ENCODE measurements at places on chromosomes 12 and 14.
A peak's percentile ranks its signal among the peaks of the same experiment; 100 is the strongest.

DNA sequence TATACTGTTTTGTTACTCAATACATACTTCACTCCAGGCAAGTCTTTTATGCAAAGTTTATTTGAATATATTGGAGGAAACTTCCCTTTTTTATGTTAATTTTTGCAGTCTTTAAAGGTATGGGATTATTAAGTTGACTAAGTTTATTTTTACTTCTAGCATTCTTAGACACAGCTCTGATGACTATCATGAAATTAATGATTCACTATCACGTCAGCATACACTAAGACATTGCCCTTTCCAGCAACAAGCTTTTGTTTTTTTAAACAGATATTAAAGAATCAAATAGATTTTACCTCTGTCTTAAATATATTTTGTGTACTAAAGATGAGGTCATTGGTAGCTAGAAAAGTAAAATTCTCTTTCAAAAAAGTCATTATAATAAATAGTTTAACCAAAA is 52.1 kb downstream of the DERA start:
- no peak for DNase-seq

GRCh38 chr14:67240168-67240932 is 885 bp upstream of the PALS1 start:
- no peak for DNase-seq

GRCh38 chr12:69833696-69834095 is 8.7 kb downstream of the MYRFL start:
- DNase-seq = no peak

- DNase-seq = no peak
These were observed 74.6 kb upstream of the PTPRB start for GRCh38 chr12:70711831-70712230.

- DNase-seq = no peak
These were observed 256.6 kb upstream of the FOXN3 start for GRCh38 chr14:89673512-89674225.

DNA sequence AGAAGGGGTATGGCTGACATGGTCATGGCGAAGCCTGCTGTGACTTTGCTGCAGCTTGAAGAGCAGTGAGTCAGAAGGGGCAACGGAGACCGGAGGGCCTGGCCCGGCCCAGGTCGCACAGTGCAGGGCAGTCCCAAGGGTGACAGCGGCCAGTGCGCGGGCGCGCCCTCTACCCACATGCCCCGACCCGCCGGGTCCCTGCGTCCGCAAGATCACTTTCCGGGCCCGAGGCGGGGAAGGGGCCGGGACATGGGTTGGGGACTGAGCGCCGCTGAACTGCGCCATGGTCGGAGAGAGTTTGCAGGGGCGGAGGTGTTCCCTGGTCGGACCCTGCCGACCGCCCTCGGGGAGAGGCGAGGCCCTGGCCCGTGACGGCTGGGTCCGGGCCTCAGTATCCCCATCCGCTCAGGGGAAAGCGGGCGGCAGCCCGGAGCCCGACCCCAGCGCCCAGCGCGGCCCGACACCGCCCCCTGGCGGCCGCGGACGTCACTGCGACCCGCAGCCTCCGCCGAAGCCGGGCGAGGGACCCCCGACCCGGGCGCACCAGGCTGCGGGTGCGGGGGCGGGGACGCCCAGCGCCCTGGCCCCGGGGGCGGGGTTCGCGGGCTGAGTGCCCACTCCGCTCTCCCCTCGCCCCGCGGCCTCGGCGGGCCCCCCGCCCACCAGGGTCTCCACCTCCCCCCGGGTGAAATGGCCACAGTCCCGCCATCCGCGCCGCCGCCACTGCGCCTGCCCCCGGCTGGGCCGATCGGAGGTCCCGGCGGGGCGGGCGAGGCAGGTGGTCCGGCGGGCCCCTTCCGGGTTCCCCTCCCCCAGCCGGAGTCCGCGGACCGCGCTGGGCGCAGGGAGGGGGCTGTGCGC is 7.2 kb upstream of the ANKRD9 start:
- peak; percentile 41 for DNase-seq

GRCh38 chr14:89440986-89441909 is 24.2 kb upstream of the FOXN3 start:
- no peak for DNase-seq
